ENCODE measurements at places on chromosomes 1 and 21. TPM values are rescaled to one million over a fixed set of nuclear protein-coding genes. Genes with fewer than 3 reads are reported as not detected.

DNA sequence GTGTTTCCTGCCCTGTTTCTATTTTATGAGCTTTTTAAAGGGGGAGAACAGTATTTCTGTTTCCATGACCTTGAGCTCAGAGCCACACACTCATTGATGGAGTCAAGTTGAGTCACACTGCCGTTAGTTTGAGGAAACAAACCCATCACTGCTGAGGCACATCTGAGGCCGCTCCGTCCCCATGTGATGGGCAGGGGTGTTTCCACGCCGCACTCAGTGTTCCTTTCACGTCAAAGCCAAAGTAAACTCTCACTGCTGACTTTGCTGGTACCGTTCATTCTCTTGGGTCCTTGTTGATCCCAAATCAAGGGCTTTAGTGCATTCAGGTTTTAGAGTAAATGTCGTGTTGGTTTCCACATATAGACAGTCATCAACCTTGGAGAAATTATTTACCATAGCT, 48.8 kb downstream of the PKNOX1 start:
- DNase-seq = no peak

Gene AVPR1B
- total RNA-seq = not detected

Gene REN
- total RNA-seq = not detected

Gene EEIG2
- total RNA-seq = 16.7 TPM

Gene PCP4
- total RNA-seq = not detected

- no peak for DNase-seq
These were observed 25.8 kb upstream of the PPT1 start for GRCh38 chr1:40122855-40123254.

- DNase-seq = no peak
These were observed 24.8 kb upstream of the SLC45A1 start for GRCh38 chr1:8293118-8293517.

GRCh38 chr1:82377201-82377884, 576.6 kb downstream of the ADGRL2 start:
- DNase-seq = peak; percentile 37

- no peak for DNase-seq
These were observed 39.4 kb downstream of the PIK3C2B start for GRCh38 chr1:204455063-204455830.

- no peak for DNase-seq
These were observed 549 bp downstream of the MSH4 start for GRCh38 chr1:75797273-75797588.

GRCh38 chr1:150154143-150154542, 4.4 kb downstream of the PLEKHO1 start:
- DNase-seq = peak; percentile 31

DNA sequence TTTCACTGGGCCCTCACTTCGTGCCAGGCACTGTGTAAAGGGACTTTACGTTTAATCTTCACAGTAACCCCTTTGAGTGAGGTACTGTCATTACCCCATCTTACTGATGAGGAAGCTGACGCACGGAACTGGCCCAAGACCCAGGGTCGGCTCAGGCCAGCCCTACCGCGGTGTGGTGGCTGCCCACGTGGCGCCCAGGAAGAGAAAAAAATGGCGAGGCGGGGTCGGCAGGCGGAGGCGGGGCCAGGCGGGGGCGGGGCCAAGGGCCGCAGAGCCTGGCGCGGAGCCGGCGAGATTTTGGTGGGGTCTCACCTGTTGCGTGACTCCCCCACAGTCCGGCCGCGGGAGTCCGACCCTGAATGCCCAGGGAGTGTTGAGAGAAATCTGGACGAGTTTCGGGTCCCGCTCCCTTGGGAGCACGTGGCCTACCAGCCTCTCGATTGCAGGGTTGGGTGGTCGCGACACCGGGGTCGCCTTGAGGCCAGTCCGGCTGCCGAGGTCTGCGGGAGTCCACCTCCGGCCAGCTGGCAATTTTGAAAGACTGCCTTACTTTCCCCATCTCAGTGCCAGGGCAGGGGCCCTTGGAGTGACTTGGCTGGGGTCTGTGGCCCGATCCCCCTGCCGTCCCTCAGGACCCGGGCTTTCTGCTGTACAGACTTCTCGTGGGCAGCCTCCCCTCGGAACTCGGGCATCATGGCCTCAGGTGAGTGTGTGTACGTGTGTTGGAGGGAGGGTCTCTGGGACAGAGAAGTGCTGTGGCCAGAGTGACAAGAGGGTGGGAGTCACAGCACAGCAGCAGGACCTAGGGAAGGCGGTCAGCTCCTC, at the start of the genes AMPD2 and GNAT2:
Gene AMPD2 (plus strand): TSS at position 262 of the 825 bp plus-strand sequence. CDS start 1,339 bp downstream, outside the sequence.
Gene GNAT2 (minus strand): TSS at position 41 of the 825 bp plus-strand sequence. CDS start 6,746 bp downstream, outside the sequence.
- DNase-seq = peak; percentile 71

- no peak for DNase-seq
These were observed 140.7 kb downstream of the FAM78B start for GRCh38 chr1:166026143-166026542.

DNA sequence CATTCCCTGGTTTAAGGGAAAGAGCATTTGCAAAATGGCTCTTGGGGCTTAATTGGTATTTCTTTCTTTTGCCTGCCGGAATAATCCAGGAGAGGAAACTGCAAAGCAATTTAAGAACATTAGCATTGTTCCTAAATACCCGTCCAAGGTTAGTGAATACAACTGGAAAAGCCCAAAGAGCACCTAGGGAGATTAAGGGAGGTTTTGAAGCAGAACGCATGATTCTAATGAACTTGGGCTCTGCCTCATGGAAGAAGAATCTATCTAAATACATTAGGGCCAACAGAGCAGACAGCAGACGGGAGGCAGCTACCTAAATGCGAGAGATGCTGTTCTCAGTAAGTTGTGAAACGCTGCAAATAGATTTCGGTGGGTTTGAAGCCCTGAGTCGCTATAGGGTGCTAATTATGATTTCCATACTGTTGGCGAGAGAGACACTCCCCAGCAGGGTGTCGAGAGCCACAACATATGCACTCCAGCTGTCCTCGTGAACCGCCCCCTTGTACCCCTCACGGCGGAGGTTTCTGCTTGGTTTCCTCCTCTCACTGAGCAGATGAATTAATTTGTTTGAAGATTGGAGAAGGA, 326.7 kb upstream of the CAMK1G start:
- no peak for DNase-seq

Gene TRPM2
- not detected for total RNA-seq

DNA sequence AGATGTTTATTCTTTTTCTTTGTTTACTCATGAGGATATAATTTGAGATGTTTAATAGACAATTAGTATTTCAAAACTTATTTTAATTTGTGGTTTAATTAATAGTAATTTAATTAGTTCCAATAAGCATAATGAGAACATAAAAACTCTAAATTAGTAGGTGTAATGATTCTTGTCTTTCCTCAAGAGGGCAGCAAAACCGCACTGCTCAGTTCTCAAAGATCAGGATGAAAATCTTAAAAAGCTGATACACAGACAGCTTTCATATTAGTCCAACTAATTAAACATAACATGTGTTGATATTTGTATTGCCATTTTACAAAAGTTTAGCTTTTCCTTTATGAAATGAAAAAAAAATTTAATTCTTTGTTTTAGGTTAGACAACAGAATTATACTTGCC, 106.7 kb upstream of the C21orf91 start:
- peak; percentile 30 for DNase-seq

Gene SPRR3
- not detected for total RNA-seq

DNA sequence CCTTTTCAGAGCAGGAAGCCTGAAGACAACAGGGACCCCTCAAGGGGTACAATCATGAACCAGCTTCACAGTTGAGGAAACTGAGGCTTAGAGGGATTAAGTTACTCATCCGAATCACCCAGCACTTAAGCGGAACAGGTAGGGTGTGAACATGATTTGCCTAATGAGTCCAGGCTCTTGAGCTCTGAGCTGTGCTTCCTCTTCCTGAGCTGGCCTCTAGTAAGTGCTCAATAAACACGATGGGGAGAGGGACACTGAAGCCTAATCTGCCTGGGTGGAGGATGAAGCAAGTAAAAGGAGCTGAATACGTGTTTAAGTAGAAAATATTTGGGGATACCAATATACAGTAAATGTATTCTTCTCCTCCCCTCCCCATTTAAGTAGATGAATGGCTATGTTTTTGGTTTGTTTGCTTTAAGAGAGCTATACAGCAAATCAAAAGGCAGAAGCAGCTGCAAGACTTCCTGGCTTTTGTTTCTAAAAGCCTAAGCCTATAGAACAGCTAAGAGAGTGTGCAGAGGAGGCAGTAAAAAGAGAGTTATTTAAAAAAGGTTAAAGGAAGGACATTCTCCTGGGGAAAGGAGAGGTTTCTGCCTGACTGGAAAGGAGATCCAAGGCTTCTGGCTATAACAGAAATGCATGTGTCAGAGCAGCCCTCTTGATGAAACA, 20.5 kb downstream of the STPG1 start:
- DNase-seq = no peak

DNA sequence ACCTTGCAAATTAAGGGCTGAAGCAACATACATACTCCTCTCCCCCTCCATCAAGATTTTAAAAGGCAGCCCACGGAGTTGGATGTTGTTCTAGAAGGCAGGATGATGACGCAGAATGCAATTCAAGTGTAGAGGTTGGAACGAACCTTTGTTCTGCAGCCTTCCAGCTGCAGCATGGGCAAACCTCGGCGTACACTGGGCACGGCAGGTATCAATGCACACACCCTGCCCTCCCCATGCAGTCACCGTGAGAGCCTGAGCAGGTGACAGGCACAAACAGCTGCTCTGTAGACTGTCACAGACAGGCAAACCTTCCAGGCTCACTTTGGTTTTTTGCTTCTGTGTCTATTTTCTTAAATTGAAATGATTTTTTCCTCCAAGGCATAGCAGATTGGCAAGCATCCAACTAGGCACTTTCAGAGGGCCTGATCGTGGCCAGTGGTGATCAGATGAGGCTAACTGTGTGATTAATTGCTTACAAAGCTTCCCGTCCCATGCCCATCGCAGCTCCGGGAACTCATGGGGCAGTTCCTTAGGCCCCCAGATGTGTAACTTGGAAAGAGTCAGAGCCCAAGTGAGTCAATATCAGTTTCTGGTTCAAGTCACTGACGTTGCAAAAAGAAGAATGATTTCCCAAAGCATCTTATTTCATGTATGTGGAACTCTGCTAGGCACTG, 82.3 kb downstream of the ITPKB start:
- DNase-seq = no peak

Gene TYW3
- 23.2 TPM for total RNA-seq

- DNase-seq = no peak
These were observed 879 bp downstream of the CPTP start for GRCh38 chr1:1325288-1326074.

- DNase-seq = peak; percentile 52
These were observed 96.0 kb upstream of the USP24 start for GRCh38 chr1:55311057-55311641.

- peak; percentile 37 for DNase-seq
These were observed 13.4 kb downstream of the SPOCD1 start for GRCh38 chr1:31802190-31803150.

Gene USH2A
- total RNA-seq = under 0.01 TPM

DNA sequence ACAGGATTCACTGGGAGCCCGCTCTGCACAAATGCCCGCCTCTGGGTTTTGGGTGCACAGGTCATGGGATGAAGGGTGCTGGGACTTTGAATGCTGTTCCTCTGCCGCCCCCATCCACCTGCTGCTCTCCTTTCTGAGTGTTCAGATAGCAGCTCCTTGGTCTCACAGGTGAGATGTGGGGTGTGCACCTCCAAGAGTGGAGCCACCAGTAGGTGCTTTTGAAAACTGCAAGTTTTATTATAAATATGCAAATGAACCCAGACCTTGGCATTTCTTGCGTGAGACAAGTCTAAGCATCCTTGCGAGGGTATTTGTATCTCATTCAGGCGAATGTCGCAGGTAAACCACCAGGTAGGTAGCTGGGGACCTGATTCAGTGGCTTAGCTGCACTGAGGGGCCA, 30.2 kb downstream of the OBSCN start:
- DNase-seq = no peak

- DNase-seq = no peak
These were observed 26.1 kb upstream of the GJA5 start for GRCh38 chr1:147786536-147786935.

DNA sequence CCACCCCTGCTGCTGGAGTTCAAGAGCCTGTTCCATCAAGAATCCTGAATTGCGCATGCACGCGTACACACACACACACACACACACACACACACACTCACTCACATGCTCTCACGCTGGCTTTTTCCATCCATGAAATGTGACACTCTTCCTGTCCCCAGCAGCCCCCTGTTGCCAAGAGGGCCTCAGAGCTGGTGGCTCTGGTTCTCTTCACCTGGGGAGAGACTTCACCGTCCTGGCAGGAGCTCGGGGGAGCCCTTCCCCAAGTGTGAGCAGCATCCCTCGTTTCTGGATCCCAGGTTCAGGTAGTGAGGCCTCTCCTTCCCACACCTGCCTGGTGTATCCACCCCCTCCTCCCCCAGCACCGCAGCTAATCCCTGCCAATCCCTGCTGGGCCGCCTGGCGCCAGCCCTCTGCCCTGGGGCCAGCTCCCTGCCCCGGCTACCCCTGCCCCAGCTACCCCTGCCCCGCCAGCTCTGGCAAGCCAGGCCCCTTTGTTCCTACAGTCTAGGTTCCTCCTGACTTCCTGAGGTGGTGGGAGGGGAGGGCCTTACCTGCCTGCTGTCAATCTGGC, 9.9 kb downstream of the PLOD1 start:
- DNase-seq = no peak

DNA sequence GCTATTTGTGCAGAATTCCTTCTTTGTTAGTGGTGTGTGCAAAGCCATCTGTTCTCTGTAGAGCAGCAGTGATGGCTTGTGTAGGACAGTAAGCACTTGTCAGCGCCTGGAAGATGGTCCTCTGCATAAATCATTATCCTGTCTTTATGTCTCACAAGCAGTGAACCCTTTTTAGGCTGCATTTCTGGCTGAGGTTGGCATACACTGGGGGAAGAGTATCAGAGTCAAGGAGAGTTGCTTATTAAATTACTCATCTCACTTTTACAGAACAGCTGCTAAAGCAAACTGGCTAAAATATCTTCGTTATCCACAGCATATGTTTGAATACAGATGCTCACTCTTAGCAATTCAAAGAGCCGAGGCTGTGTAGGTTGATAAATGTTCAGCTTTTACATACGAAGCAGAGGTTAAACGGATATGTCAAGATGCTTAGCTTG, 54.6 kb upstream of the NCAM2 start:
- DNase-seq = no peak

Data from LHCN-M2 (cell line).